ENCODE measurements at places on chromosomes 1 and 21. TPM values are rescaled to one million over a fixed set of nuclear protein-coding genes. Genes with fewer than 3 reads are reported as not detected.

Gene PRAMEF26
- total RNA-seq: not detected

DNA sequence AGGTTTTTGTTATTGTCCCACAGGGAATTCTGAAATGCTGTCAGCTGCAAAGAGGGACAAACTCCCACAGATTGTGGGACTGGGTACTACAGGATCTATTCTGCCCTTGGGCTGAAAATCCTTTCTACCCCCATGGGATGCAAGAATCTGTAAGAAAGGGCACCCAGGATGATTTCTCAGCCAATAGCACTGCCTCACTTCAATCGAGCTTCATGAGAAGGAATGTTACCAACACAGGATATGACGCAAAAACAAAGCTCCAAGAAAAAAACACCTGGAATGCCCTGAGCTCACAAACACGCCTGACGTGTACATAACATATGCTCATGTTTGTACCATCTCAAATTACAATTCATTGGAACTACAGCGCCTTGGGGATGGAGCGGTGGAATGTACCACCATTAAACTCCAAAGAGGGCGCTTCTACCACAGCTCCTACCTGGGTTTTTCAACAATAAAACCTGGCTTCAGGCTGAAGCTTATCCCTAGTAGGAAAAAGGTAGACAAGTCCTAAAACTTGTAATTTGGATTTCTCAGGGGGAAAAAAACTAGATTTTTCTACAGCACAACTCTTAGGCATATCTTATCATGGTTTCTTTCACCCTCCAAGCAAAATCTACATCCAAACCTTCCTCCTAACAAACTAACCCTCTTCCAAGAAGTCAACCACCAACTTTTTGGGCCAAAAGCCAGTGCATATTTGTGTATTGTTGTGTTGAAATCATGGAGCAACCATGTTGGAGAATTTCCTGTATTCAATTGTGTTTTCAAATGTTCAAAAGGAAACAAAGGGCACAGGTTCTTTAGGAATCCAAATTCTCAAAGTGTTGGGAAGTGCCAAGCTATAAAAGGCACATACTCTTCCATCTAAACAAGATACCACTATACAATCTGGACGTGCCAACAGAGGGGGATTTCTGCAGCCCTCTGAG lies 78.9 kb downstream of the TGFBR3 start:
- peak overlapping the region; percentile 70 for H3K27ac ChIP-seq
- no peak overlapping the region for H3K4me3 ChIP-seq
- no peaks in the 10 kb centered on the region for H3K27me3 ChIP-seq
- peak; percentile 61 for DNase-seq
- peaks cover 41% of the 10 kb centered on the region for H3K4me1 ChIP-seq
- H3K36me3 ChIP-seq: no peaks in the 10 kb centered on the region

GRCh38 chr1:41712695-41713094 lies 206.0 kb downstream of the HIVEP3 start:
- no peak overlapping the region for H3K4me3 ChIP-seq
- H3K36me3 ChIP-seq: no peaks in the 10 kb centered on the region
- no peaks in the 10 kb centered on the region for H3K27me3 ChIP-seq
- no peak for DNase-seq

- no peaks in the 10 kb centered on the region for H3K36me3 ChIP-seq
- peaks cover 2% of the 10 kb centered on the region for H3K27me3 ChIP-seq
- no peak for DNase-seq
- H3K4me3 ChIP-seq: no peak overlapping the region
- H3K4me1 ChIP-seq: peaks cover 3% of the 10 kb centered on the region
These were observed 45.3 kb upstream of the CTBS start for GRCh38 chr1:84619383-84620102.

GRCh38 chr1:118863688-118864087 lies 124.5 kb downstream of the TBX15 start:
- no peaks in the 10 kb centered on the region for H3K36me3 ChIP-seq
- H3K27ac ChIP-seq: no peak overlapping the region
- H3K4me1 ChIP-seq: no peaks in the 10 kb centered on the region
- no peak overlapping the region for H3K4me3 ChIP-seq
